ENCODE measurements at places on chromosomes 11 and 22. TPM values are rescaled to one million over a fixed set of nuclear protein-coding genes. Genes with fewer than 3 reads are reported as not detected.

DNA sequence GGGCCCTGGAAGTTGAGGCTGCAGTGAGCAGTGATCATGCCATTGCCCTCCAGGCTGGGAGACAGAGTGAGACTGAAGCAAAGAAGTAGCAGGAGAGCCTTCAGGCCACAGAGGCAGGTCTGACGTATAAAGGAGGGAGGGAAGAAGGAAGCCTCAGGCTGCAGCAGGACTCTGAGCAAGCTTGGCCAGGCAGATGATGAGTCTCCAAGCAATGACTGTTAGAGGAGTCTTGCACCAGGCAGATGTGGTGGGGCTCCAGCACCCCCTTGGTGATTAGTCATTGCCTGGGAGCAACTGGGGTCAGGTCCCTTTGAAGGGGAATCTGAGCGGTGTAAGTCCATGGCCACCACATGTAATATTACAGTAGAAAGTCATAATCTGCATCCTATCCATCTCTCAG, 36.6 kb upstream of the NFAM1 start:
- DNase-seq, result no peak
- no peak overlapping the region for H3K4me3 ChIP-seq
- H3K4me1 ChIP-seq, result no peaks in the 10 kb centered on the region

DNA sequence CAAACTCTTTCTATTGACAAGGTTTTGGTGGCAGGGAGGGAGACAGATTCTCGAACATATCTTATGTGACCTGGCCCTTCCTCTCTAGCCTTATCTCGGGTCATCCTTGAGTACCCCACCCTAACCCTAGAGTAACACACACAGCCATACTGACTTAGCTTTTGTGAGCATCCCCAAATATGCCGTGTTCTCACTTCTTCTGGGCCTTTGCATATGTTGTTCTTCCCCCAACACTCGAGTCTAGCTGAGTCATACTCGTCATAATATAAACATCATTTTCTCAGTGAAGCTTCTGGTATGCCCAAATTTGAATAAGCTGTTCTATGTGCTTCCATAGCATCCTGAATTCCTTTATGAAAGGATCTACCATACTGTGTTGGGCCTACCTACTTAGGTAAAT, 8.0 kb downstream of the TTC17 start:
- no peak for DNase-seq
- peaks cover 23% of the 10 kb centered on the region for H3K4me1 ChIP-seq
- H3K27me3 ChIP-seq, result no peaks in the 10 kb centered on the region
- no peak overlapping the region for H3K4me3 ChIP-seq

DNA sequence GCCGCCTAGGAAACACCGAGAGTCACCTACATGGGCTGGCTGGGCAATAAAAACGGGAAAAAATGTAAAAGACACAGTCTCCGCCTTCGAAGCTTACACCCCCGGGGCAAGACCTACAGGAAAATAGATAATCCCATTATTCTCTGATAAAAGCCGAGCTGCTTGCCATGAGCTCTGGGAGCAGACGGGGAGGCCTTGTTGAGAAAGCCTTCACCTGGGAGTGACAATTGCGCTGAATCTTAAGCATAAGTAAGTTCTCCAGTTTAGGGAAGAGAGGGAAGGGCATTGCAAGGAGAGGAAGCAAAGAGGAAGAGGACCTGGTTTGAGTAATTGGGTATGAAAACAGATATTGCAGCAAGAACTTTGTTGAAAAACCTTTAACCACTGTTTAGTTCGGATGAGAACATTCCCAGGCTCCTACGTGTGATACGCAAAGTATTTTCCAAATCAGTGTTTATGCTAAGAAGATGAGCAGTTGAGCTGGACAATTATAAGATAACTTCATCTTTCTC, 813 bp upstream of the BTBD10 start:
- peak overlapping the region; percentile 88 for H3K27ac ChIP-seq
- H3K27me3 ChIP-seq, result no peaks in the 10 kb centered on the region
- H3K4me3 ChIP-seq, result peak overlapping the region; percentile 98
- H3K36me3 ChIP-seq, result no peaks in the 10 kb centered on the region
- no peak for DNase-seq

DNA sequence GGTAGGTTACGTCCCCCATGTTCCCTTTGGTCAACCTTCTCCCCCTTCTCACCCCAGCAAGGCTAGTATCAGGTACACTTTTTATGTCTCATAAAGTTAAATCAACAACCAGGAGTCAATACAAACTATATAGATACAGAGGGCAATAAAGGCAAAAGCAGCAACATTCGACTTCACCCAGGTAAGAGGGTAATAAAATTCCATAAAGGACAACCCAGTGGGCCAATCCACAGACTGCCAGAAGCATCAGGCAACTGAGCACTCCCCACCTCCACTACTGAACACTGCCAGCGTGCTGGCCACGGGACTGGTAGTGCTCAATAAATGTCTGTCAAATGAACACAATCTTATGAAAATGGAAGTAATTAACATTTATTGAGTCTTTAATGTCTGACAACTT, 5.1 kb upstream of the MS4A18 start:
- no peaks in the 10 kb centered on the region for H3K36me3 ChIP-seq
- no peaks in the 10 kb centered on the region for H3K4me1 ChIP-seq
- DNase-seq, result no peak
- no peak overlapping the region for H3K27ac ChIP-seq
- no peak overlapping the region for H3K4me3 ChIP-seq
- no peaks in the 10 kb centered on the region for H3K27me3 ChIP-seq

- peaks cover 22% of the 10 kb centered on the region for H3K36me3 ChIP-seq
- H3K27ac ChIP-seq, result peak overlapping the region; percentile 86
Measured at GRCh38 chr22:31105282-31105929, 2.0 kb downstream of the SELENOM start.

- H3K27ac ChIP-seq, result no peak overlapping the region
- no peak overlapping the region for H3K4me3 ChIP-seq
- H3K4me1 ChIP-seq, result peaks cover 37% of the 10 kb centered on the region
- peaks cover 1% of the 10 kb centered on the region for H3K27me3 ChIP-seq
Measured at GRCh38 chr11:119369132-119369925, 12.2 kb downstream of the USP2 start.

DNA sequence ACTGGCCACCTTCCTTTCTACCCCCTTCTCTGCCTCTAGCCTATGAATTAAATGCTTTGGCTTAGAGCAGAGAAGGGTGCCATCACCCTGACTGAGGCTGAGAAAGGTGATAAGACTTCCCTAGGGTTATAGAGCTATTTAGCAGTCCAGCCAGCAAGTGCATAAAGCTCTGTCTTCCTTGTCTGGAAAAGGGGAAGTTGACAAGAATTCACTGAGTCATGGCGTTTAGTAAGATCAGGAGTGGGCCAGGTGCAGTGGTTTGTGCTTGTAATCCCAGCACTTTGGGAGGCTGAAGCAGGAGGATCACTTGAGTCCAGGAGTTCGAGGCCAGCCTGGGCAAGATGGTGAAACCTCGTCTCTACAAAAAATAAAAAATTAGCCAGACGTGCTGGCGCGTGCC, 63.1 kb downstream of the LHFPL7 start:
- no peaks in the 10 kb centered on the region for H3K36me3 ChIP-seq
- H3K27me3 ChIP-seq, result no peaks in the 10 kb centered on the region
- H3K27ac ChIP-seq, result no peak overlapping the region

Gene TP53AIP1
- not detected for total RNA-seq

Gene NR1H3
- 367 TPM for total RNA-seq

Gene CASP5
- not detected for total RNA-seq
